RKO (cell line): ENCODE measurements at places on chromosomes 1 and 21.

DNA sequence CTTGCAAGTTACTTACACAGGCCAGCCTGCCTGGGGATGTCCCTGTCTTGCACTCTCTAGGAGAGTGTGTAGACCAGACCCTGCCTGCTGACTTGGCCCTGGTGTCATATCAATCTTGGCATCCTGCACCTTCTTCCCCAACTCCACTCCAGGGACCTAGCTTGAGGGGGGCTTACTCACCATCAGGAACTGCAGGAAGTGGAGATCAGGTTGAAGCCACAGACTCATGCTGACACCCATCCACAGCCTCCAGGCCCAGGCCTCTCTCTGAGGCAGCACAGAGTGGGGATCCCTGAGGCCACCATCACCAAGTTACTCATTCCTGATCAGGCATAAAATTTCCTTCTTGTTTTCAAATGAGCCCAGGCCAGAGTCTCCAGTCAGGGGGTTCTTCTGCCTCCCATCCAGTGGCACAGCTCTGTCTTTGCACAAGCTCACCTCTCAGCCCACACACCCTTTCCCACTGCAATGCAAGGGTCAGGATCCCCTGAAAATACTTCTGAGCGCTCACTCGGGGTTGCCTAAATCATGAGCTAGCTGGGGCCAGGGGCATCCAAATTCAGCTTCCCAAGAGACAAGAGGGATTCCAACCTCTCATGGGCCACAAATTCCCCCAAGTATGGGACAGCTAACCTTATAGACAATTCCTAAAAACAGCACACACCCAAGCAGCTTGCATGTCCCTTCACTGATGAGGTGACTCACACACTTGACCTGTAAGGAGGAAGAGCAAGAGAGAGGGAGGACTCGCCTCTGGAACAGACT is 33.5 kb downstream of the CSMD2 start:
- no peak for DNase-seq

- no peak for DNase-seq
Measured at GRCh38 chr1:115252585-115252984, 85.5 kb downstream of the NGF start.

DNA sequence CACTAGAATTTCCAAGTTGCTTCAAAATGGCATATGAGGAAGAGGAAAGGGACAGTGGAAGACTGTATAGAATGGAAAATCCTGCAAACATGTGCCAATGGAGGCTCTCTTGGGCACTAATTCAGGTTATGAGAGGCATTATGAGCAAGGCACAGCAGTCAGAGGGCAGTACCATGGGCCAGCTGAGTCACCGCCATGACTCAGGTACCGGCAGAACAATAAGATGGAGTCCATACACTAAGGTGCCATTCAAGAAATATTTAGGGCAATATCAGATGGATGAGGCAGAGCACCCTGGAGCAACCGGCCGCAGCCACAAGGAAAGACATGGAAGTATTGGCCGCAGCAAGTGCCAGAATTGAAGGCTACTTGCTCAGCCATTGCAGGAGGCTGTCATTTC is 25.6 kb upstream of the VAV3 start:
- DNase-seq = peak; percentile 28

DNA sequence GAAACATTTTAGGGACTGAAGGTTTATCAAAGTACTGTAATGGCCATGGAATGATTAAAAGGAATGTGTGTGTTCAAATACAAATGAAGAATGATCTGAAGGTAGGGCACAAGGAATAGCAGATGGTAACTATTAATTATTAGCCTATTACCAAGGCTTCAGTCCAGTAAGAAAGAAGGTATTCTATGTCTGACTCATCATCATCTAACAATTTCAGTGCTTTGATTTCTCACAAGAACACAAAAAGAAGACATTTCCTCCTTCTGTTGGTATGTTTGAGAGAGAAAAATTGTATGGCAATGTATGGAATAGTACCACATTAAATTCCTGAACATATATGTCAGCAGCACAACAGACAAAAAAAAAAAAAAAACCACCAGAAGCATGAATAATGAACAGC is 57.5 kb downstream of the TYW3 start:
- no peak for DNase-seq

GRCh38 chr1:53535846-53536245 is 76.6 kb downstream of the DMRTB1 start:
- no peak for DNase-seq

DNA sequence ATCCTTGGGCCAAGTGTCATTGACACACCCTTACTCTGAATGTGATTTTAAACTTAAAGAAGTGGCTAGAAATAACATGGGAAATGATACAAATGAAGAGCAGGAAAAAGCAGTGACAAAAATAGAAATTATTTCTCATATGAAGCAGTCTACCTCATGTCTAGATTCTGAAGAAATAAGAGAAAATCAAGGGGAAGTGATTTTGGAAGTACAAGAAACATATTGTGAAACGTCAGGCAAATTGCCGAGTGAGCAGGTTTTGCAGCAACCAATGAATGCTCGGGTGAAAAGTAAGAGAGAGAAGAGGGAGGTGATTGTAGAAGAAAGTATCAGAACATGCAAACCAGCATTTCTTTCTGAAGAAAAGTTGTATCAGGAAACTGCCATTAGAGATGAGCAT is 130.7 kb downstream of the MACF1 start:
- DNase-seq = no peak

DNA sequence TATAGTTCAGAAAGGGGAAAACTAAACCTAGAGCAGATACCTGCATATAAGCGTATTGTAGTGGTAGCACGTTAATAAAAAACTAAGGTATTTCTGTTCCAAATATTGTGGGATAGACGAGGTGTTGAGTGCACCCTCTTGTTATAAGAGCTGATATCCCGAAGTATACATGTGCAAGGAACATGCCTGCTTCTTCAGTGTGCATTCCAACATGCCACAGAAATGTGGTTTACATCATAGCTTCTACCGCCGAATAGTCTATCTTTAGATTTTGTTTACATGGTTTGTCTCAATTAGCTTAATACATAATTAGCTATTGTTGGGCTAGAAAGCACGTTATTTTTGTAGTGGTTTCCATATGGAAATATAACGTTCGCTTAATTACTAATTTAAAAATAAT is 2.2 kb downstream of the CHRM3 start:
- no peak for DNase-seq

- no peak for DNase-seq
Measured at GRCh38 chr1:158122833-158123388, 57.8 kb upstream of the CD1D start.

- no peak for DNase-seq
Measured at GRCh38 chr1:157314408-157314807, 176.2 kb upstream of the ETV3 start.
